ENCODE measurements at places on chromosomes 11 and 22.

DNA sequence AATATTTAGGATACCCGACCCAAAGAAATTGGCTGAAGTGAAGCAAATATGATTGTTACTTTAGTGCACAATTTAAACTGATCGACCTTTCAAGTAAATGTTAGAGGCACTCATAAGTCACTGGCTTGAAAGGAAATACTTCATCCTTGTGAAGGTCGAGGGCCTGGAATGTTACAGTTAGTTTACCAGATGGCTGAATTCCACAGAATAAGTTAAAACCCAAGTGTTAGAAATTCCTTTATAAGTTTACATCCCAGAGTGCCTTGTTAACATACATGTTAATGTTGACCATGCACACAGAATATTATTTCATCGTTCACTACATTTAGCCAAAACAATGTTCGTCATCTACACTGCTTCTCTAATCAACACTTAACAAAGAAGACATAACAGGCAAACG, 235.5 kb upstream of the ANO3 start:
- DNase-seq: no peak

DNA sequence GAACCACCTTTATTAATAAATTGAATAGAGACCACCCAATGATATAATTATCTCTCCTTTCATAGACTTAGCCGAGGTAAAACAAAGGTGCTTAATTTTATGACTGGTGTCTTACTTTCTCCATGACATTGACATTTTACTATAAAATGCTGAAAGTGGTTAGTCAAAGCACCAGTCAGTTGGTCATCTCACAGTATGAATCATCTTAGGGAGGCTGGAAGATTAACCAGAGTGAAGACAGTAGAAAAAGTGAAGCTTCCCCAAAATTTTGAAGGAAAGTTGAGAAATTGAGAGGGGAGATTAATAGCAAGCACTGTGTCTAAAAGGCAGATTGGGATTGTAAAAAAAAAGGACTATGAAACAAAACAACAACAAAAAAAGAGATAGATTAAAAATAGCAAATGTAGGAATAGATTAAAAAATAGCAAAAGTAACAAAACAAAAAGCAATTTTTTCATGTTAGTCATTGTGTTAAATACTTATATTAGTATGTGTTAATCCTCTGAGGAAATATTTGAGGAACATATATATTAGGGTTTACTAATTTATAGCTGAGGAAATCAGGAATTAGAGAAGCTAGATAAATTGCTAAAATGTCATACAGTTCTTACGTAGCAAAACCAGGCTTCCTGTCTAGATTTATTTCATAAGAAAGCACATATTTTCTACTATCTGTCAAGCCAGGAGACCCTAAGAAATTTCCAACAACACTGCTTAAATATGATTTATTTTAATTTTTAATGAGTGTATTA, 557.3 kb upstream of the ANO5 start:
- no peak for DNase-seq

DNA sequence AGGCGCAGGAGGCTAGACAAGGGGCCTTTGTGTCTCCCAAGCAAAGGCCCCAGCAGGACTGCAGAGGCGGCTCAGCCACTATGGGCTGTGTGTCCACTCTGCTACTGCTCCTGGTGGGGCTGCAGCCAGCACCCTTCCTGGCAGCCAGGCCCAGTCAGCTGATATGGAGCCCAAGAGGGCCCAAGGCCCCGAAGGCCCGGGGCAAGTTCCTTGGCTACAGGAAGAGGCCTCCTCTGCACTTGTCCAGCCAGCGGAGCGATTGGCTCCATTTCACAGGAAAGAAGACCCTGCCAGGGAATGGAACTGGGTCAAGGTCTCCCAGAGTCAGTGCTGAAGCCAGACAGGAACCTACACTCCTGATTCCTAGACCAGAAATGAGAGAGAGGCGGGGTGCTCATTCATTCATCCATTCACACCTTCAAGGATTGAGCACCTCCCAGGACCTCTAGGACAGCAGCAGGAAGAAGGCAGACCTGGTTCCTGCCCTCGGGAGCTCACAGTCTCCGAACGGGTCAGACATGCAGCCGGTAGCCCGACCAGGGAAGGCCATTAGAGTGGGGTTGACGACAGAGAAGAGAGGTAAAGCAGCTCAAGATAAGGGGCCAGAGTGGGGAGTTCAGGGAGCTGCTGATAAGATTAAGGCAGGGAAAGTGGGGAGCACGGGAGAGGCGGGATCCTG, 811 bp upstream of the P2RY2 start:
- no peak for DNase-seq

DNA sequence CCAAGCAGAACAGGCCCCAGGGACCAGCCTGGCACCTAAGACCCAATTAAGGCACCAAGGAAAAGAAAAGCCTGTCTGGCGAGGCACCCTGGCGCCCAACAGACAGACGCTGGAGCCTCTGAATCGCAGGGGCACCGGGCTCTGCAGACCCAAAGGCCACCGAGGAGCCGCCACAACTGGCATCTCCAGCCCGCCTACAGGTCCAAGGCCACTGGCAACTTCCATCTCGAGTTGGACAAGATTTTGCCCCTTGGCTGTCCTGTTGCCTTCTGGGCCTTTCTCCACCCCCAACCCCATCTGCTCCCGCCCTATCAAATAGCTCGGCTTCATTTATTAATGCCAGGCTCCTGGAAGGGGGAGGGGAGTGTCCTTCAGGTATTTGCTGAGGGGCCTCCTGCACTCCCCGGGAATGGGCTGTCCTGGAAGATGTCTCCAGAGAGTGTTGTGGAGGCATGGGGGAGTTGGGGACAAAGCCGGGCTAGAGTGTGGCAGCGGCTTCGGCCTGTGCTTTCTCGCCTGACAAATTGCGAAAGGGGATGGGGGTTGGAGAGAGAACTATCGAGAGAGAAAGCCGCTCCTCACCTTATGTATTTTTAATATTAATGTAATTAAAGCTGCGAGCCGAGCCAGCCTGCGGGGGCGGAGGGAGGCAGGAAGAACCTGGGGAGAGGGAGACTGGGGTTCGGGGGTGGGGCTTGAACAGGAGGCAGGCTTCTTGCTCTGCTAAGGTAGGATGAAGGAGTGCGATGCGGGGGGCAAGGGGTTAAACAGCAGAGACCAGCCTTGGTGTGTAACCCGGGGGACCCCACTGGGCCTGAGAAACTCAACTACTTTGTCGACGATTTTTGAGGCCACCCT, 2.0 kb downstream of the DSCAML1 start:
- no peak for DNase-seq

- peak; percentile 15 for DNase-seq
Measured at GRCh38 chr11:76237914-76238313, 31.6 kb upstream of the WNT11 start.

DNA sequence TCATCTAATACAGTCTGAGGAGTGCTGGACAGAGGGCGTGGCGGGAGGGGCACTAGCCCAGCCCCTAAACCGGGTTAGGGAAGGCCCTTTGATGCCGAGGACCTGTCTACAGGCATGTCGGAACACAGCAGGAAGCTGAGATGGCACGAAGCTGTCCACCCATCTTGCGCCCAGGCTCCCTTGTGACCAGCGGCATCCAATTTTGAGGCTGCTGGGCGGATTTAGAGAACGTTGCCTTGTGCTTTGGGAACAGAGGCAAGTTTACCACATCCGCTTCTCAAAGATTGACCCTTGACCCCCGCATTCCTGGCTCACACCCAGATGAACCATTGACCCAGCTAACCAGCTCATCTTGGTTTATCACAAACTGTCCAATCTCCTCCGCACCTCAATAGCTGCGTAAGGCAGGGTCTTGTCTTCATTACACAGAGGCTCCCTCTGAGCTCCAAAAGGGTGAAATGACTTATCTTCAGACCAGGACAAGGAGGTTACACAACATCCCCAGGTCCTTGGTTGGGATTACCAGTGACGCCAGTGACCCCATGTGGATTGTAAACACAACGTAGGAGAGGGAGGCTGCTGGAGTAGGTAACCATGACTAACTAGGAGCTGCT, 4.5 kb downstream of the FAM83F start:
- DNase-seq: peak; percentile 50

GRCh38 chr11:7846003-7846402, 49.3 kb upstream of the OR5P2 start:
- no peak for DNase-seq

GRCh38 chr22:37358386-37358785, 68.9 kb downstream of the ELFN2 start:
- DNase-seq: no peak

DNA sequence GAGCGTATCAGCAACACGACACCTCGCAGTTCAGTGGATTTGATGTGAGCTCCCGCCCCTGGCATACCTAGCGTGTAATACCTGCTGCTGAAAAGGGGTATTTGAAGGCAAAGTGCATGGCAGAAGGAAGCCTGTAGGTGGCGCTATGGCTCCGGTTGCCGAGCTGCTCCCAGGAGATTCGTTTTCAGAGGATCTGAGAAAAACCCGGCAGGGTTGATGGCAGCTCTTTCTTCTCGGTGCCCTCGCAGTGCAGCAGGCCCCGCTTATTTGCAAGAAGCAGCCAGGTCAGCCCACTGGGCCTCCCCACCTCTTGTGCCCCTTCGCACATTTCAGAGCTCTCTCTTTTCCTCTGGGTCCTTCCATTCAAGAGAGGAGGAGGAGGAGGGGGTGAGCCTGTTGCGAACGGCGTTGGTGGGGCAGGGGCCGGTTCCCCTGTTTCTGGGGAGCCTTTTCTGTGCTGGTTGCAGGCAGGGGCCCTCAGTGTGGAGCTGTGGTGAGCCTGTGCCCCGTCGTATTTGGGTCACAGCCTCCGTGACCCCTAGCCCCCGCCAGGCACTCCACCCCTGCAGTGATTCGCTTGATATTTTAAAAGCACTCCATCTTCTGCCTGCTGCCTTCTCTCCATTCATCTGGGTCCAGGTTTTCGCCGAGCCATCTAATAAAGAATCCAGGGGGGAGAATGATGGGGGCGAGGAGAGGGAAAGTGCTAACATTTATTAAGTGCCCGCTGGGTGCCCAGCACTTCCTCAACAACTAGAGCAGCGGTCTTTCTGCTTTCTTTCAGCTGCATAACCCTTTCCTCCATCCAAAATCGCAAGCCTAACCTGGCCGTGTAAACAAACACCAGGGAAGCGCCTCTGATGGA, 85.3 kb upstream of the SYT13 start:
- peak; percentile 61 for DNase-seq

DNA sequence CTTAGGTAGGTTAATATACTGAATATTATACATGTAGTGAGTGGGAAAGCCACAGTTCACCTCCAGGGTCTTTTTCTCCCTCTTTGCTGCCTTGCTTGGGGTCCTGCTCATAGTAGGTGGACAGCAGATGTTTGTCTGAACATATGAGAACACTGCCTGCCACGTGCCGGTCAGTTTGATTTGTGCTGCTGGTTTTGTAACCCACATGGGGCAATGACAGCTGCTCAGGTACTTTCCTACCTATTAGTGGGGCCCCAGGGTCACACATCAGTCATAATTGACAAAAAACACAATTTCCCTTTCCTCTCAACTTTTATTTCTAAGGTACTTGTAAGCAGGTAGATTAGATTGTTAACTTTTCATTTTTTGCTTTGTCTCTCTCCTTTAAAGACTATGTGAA, 43.8 kb downstream of the BMAL1 start:
- no peak for DNase-seq

DNA sequence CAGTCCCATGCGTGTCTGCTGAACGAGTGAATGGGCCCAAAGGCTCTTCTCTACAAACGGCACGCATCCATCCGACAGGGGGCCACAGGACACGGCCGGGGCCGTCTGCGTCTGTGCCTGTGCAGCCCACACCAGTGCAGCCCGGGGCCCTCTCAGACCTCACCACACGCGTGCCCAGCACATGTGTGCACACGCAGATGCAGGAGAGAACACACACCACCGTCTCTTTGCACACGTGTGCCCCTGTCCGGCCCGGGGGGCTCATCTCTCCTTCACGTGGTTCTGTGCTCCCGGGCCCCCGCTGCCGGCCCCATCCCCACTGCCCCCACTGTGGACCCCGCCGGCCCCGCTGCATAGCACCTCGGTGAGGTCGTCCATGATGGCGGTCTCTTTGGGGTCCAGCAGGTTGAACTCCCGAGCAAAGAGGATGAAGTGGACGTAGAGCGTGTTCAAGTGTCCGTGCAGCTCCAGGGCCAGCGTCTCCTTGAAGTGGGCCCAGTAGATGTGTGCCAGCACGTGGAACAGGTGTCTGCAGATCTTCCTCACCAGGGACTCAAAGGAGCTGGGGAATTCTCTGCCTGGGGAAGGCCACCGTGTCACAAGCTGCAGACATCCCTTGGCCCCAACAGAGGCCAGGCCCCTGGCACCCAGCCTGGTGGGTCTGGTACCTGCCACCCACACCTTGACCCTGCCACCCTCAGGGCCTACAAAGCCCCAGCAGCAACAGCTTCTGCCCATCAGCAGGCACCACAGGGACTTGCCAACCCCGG, 16.5 kb downstream of the MOB2 start:
- no peak for DNase-seq

DNA sequence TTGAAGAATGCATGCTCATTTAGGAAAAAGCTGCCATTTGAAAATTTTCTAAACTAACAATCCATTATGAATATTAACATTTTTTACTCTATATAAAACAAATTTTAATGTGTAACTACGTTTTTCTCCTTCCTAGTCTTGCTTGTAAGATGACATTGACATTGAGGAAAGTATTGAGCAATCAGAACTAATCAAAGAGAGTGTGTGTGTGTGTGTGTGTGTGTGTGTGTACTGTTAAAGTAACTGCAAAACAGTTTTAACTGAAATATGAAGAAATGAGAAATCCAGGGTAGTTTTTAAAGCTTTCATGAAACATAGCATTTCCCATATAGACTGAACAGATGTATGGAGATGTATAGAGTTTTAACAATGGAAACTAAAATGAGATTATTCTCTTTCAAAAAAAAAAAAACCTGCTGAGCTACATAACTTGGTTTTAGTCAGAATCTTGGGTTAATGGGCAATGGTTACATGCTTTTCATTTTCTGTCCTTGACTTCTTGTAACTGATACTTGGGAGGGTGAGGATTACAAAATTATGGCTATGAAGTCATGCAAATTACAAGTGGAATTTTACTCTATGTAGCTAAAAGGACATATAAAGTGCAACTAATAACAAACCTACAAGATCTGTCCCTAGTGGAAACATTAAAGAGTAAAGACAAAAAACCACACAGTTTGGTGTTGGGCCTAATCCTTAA, 2.0 kb downstream of the PDGFD start:
- DNase-seq: no peak

DNA sequence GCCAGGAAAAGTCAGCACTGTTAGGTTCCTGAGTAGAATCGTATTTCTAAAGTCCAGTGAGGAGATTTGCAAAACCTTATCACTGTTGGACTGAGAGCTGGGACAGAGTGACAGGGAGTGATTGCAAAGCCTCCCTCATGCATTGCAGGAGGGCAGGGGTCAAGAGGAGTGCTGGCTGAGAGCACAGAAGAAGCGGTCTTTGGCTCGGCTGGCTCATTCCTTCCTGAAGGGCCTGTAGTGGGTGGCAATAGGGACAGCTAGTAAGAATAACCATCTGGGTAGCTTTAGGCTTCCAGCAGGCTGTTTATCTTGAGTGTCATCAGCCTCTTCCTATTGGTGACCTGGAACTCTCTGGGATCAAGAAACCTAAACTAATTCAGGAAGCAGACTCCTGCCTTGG, 53.4 kb downstream of the CD44 start:
- DNase-seq: peak; percentile 74

All from fibroblast of lung (primary cell).